H1 (cell line): ENCODE measurements at places on chromosomes 2 and 18. TPM values are rescaled to one million over a fixed set of nuclear protein-coding genes. Genes with fewer than 3 reads are reported as not detected.

Gene XDH
- 0.98 and 1.2 TPM in 2 replicates for total RNA-seq

Gene SERPINB11
- not detected in 2 replicates for total RNA-seq

Gene MATN3
- total RNA-seq = 9.7 and 9.9 TPM in 2 replicates

Gene RND3
- total RNA-seq = 25.6 and 26.7 TPM in 2 replicates

Gene EVA1A
- total RNA-seq = 1.2 and 4.3 TPM in 2 replicates

Gene SOCS6
- 20.7 and 22.9 TPM in 2 replicates for total RNA-seq

Gene TRIM43
- total RNA-seq = not detected in 2 replicates

Gene LYG2
- not detected in 2 replicates for total RNA-seq

Gene MYO3B
- total RNA-seq = 0.19 and 0.27 TPM in 2 replicates

Gene SPP2
- not detected in 2 replicates for total RNA-seq
